ENCODE measurements at places on chromosomes 3 and 15.

DNA sequence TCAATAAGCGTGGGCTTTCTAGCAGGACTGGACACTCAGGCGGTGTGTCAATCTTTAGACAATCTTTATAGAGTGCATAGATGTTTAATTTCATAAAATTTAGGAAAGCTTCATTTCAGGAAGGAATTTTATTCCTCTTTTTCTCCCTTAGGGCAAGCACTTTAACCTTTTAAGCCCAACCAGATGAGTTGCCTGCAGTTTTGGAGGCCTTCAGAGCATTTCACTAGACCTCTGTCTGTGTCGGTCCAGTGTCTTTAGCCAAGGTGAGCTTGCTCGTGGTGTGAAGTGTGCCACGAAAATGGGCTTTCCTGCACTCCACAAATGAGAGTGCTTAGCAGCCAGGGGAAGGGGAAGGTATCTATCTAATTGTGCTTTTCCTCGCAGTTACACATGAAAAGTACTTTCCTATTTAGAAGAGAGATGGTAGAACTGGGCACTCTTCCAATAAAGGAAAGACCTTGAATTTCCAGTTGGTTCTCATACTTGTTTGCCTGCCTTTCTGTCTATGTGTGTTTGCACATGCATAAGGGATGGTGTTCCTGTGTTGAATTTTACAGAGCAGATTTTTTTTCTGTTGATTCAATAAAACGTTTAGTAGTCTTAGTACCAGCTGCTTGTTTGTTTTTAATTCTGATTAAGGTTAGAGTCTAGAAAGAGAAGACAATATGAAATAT lies 53.6 kb downstream of the FEZF2 start:
- DNase-seq = no peak

GRCh38 chr3:144112437-144112836 lies 140.8 kb downstream of the DIPK2A start:
- DNase-seq = no peak

DNA sequence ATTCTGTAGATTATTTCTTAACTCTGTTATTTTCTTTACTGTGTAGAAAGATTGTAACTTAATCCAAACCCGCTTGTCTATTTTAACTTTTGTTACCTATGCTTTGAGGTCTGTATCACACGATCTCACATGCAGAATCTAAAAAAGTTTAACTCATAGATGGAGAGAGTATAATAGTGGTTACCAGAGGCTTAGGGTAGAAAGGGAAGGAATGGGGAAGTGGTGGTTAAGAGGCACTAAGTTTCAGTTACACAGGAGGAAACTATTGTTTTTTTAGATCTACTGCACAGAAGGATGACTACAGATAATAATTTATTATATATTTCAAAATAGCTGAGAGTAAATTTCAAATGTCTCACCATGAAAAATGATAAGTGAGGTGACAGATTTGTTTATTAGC lies 515.2 kb downstream of the RSL24D1 start:
- DNase-seq = no peak

DNA sequence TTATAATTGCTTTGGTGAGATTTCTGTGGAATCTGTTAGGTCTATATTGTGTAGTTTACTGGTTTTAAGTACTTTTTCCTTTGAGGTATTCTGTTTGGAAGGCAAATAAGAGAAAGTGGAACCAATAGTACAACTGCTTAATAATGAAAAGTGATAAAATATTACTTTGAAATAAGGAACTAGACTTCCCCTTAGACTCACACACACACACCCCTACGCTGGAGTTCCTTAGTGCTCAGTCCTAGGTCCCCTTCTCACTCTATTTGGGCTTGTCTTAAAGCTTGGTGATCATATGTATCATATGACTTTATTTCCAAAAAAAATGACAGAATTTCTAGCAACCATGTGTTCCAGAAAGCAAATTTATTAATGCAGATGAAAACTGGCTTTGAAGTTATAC lies 494.0 kb upstream of the TGFBR2 start:
- no peak for DNase-seq

GRCh38 chr3:108209579-108209978 lies 12.6 kb downstream of the IFT57 start:
- no peak for DNase-seq

- DNase-seq = no peak
These were observed 46.5 kb downstream of the FAM174B start for GRCh38 chr15:92608866-92609700.

- DNase-seq = peak; percentile 27
These were observed 936 bp downstream of the ZXDC start for GRCh38 chr3:126474498-126475412.

GRCh38 chr15:74191798-74192197 lies 10.8 kb downstream of the STRA6 start:
- DNase-seq = no peak

DNA sequence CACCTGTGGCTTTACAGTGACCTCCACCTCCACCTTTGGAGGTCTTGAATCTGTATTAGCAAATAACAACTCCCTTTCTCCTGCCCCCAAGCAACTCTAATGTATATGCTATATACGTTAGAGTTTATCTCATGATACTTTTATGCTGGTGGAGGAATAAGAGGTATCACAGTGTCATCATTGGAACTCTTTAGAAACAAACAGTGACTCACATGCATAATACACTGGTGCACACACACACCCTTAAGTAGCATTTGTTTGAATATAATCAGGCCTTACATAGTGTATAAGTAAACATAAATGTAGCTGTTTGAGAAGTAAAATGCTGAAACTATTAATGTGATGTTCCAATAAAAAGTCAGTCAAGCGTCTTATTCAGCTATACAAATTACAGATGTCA lies 280.2 kb upstream of the C2CD4B start:
- DNase-seq = no peak

- DNase-seq = peak; percentile 30
These were observed 11.0 kb downstream of the VILL start for GRCh38 chr3:38001456-38002081.

GRCh38 chr3:194296454-194297263 lies 54.5 kb downstream of the CPN2 start:
- no peak for DNase-seq

DNA sequence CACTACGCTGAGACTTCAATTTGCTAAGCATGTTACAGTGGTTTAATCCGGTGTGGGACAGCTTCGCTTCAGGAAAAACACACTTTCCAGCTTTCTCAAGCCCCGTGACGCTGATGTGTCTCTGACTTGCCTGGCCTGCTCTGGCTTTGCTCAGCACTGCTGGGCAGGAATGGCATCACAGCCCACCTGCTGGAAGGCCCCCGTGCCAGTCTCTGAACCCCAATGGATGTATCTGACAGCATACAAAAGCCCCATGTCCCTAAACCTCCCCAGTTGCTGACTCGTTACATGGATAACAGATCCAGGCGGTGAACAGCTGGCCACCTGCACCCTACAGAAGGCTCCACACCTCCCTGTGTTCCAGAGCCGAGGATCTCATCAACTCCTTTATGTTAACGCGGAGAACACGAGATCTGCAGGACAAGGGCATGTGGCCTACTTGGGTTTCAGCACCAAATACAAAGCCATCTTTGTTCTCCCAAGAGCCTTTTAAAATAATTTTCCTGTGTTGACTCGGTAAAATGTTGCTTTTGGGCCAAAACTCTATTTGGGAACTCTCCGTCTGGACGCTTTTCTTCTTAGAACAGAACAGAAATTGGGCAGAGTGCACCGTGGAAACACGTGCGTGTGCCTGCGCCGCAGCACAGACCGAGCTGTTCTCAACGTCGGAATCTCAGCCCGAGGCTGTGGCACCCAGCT lies 61.4 kb downstream of the ATP10A start:
- no peak for DNase-seq

- DNase-seq = peak; percentile 72
These were observed 8.1 kb downstream of the FAM131A start for GRCh38 chr3:184345317-184346144.

- no peak for DNase-seq
These were observed 13.7 kb downstream of the MAP6D1 start for GRCh38 chr3:183811638-183812037.

GRCh38 chr3:149975919-149976318 lies 5.2 kb upstream of the PFN2 start:
- DNase-seq = peak; percentile 56

GRCh38 chr15:49731187-49732099 lies 110.6 kb downstream of the DTWD1 start:
- DNase-seq = no peak

- DNase-seq = peak; percentile 28
These were observed 66.2 kb downstream of the KLF13 start for GRCh38 chr15:31392761-31393401.

DNA sequence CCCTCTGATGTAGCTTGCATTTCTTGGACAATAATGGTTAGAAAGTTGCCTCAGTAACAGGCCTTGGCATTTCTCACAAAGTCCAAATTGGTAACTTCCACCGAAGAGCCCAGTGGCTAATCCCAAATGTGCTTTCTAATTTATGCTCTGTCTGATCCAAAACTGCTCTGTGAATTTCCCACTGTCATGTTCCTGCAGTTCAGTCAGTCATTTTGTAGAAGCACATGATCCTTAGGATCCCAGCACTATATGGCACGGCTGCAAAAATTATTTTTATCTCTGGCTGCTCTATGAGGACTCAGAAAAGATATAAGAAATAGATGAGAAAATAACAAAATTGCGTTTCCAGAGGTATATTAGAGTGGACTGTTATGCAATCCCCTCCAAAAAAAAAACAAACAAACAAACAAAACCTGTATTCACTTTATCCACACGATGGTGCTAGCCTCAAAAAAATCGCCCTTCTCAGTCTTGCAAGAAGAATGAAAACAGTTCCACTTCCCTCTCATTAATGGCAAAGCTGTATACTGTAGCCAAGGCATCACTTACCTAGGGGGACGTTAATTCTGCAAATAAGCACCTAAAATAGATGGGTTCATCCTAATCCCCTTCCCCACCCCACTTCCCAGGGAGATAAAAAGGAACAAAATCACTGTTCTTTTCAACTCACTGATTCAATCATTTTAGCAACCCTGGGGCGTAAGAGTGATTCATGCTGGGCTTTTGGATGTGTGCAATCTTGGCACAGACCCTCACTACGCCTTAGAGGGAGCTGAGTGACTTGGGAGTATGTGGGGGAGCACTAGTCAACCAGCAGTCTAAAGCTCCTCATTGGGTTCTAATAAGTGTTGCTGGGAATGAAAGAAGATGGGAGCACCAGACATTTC lies 61.3 kb downstream of the TMCO5A start:
- DNase-seq = peak; percentile 85

GRCh38 chr15:35379972-35380371 lies 166.0 kb downstream of the DPH6 start:
- DNase-seq = no peak

DNA sequence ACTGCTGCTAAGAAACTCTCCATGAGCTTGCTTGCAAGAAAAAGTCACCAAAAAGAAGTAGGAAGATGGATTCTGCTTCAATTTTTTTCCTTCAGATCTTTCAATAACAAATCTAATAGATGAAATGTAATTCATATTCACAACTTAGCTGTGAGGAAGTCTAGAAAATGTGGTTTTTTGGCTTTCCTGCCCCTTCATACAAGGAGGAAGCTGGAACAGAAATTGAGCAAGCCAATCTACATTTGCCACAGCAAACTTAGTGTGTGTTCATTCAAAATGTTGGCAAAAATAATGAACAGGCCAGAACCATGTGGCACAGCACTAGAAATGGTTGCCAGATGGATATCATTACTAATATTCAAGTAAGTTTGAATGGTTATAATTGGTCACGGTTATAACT lies 93.2 kb upstream of the NEDD4 start:
- no peak for DNase-seq

DNA sequence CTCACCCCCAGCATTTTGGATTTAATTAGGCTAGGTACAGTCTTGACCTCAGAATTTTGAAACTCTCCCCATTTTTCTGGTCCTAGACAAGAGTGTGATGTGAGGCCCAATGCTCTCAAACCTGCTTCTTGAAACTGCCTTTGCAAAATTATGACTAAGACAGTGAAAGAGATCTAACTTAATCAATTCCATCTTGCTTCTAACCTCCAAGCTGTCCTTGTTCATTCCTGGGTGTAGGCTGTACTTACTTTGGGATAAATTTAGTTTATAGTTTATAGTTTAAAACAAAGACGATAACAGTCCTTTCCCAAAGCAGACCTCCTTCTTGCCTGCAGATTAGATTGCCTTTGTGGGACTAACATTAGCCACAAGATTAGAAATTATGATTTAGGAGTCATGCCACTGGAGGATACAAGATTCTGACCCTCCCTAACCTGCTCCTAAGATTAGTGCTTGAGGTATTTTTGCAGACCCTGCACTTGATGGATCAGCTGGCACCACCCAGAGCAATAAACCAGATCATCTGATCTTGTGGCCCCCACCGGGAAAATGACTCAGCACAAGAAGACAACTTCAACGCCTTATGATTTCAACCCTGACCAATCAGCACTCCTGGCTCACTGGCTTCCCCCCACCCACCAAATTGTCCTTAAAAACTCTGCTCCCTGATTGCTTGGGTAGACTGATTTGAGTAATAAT lies 59.6 kb downstream of the CD200R1L start:
- no peak for DNase-seq

DNA sequence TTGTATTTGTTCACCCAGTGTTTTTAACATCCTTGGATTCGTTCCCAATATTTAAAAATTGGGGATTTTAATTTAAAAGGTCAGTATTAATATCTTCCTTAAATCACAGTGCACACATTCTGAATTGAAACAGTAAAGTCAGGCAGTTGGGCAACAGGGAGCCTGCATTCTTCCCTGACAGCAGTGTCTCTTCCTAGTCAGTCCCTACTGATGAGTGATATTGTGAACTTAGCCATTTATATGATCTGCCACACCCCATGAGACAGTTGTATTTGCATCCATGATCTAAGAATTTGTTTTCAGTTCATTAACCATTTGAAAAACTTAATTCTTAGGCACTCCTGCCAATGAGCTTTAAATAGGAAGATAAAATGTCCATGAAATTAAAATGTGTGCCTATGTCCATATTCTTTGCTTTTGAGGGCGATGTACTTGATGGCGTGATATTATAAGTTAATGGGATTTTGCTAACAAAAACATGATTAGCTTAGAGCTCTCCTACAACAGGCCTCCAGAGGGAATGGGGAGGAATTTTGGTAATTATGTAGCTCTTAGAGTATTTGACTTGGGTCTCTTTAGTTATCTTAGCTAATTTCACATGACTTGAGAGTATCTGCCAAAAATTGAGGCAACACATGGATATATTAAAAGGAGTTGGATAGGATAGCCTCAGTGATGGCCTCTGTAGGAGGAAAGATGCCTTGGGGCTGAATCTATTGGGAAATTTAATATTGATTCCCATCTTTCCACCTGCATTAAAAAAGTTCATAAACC lies 219.3 kb downstream of the PTPRG start:
- DNase-seq = no peak

DNA sequence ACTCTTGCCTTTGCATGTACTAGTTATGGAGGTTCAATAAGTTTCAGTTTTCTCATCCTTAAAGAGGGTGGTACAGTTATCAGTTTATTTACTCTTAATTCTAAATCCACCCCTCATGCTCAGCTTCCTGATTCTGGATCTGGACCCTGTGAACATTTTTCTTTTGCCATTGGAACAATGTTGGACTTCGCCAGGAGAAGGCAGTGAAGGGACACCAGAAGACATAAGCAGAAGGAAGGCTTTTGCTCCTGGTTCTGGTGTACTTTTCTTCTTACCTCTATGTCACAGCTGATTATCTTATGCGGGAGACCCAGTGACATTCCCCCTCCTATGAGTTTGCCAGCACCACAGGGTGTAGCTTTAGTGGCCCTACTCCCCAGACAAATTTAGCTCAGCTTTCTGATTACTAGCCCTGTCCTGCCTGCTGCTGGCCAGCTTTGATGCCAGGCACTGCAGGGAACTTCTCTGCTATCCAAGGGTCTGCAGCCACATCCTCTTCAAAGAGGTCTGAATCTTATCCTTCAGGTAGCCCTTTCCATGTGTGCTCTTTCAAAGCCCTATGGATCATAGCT lies 466.3 kb upstream of the EPHA3 start:
- no peak for DNase-seq

Data from NAMALWA (cell line).